ENCODE measurements at places on chromosomes 6 and 20. TPM values are rescaled to one million over a fixed set of nuclear protein-coding genes. Genes with fewer than 3 reads are reported as not detected.

SAMD5 gene
- 0.79 TPM for total RNA-seq

ERMARD gene
- 14.4 TPM for total RNA-seq

PM20D2 gene
- 5.3 TPM for total RNA-seq

SIRPB2 gene
- not detected for total RNA-seq

CABLES2 gene
- total RNA-seq = 15.6 TPM

CAP2 gene
- 47.9 TPM for total RNA-seq

PSMB9 gene
- not detected for total RNA-seq

WFDC10B gene
- not detected for total RNA-seq

VGLL2 gene
- total RNA-seq = not detected

NKAIN4 gene
- not detected for total RNA-seq

MAK gene
- total RNA-seq = 0.18 TPM

GRCh38 chr6:41780551-41781365 is at the start of gene PRICKLE4:
Gene PRICKLE4 (plus strand): TSS chr6:41780782. CDS start chr6:41783474, 2,692 bp downstream.
- DNase-seq = peak; percentile 78

DNA sequence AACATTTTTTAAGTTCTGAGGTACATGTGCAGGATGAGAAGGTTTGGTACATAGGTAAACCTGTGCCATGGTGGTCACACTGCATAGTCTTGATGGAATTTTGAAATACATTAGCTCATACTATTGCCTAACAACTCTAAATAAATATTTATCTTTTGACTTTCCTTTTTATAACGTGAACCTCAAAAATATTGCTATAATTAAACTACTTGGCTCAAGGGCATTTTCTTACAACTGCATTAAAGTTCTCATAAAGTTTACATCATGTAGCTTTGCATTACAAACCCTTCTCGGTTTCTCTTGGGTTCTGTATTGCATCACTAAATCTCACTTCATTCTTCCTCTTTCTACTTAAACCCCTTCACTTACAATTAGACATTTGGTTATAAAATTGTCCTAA is 636.0 kb upstream of the PTCHD4 start:
- no peak for DNase-seq

GRCh38 chr6:16216501-16217155 is 21.8 kb upstream of the GMPR start:
- DNase-seq = no peak

GRCh38 chr6:23228439-23229024 is 659.2 kb downstream of the HDGFL1 start:
- peak; percentile 40 for DNase-seq

- DNase-seq = peak; percentile 94
Measured at GRCh38 chr20:63056236-63057170, 49.7 kb upstream of the BHLHE23 start.

DNA sequence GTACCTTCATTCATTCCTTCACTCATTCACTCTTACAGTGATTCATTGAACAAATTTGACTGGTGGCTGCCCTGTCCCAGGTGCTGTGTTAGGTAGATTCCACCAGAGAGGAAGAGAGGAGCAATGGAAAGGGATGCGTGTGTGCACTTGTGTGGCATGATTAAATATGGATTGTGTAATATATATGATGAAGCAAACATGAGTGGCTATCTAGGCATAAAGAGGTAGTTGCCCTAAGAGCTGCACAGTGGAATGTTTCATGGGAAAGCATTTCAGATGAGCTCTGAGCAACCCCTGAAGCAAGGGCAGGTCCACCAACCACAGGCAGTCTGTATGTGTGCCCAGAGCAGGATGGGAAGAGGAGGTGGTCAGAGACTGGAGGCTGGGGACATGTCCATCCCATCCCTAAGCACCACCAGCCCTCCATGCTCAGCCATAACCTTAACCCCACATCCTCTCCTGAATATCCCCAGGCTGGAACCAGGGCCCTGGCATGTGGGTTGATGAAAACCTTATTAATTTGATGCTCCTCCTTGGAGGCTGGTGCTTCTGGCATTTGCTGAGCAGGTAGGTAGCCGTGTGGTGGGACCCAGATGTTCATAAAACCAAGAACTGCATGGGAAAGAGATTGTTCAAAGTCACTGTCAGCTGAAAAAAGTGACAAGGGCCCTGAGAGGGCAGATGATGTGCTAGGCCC is 226.2 kb downstream of the SYNDIG1 start:
- DNase-seq = peak; percentile 9

- no peak for DNase-seq
Measured at GRCh38 chr6:16651871-16652270, 109.4 kb downstream of the ATXN1 start.

DNA sequence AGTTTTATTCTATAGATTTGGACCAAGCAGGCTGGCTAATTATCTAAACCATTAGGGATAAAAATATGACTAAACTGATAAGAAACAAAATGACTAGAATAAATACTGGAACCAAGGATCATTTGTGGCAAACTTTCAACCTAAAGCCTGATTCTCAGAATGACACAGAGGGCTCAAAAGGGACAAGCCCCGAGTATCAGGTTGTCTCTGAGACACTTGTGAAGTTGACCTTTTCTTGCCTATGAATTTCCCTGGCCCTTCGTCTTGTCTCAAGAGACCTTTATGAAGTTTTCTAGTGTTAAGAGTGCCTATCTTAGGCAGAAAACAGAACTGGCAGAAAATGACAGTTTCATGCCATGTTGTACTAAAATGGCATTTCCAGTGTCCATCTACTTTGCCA is 68.3 kb downstream of the IMPG1 start:
- no peak for DNase-seq

DNA sequence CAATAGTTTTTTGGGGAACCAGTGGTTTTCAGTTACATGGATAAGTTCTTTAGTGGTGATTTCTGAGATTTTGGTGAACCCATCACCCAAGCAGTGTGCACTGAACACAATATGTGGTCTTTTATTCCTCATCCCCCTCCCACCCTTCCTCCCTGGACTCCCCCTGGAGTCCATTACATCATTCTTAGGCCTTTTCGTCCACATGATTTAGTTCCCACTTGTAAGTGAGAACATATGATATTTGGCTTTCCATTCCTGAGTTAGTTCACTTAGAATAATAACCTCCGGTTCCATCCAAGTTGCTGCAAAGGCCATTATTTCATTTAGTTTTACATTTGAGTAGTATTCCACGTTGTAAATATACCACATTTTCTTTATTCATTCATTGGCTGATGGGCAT is 28.3 kb downstream of the RPP40 start:
- no peak for DNase-seq

DNA sequence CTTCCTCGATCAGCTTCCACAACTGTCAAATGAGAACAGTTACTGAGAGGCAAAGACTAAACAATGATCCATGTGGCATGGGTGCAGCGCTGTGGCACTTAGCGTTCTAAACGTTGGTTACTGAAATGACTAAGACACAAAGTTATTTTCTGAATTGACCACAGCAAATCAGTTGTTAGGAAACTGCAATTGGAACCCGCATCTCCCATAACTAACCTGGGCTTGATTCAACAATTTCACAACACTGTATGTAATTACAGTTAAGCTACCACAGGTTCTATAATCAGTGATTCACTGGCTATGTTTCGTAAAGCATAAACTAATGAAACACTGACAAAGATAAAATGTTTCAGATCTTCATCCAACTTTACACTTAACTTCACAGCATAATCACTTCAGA is 12.5 kb downstream of the WDR27 start:
- no peak for DNase-seq

DNA sequence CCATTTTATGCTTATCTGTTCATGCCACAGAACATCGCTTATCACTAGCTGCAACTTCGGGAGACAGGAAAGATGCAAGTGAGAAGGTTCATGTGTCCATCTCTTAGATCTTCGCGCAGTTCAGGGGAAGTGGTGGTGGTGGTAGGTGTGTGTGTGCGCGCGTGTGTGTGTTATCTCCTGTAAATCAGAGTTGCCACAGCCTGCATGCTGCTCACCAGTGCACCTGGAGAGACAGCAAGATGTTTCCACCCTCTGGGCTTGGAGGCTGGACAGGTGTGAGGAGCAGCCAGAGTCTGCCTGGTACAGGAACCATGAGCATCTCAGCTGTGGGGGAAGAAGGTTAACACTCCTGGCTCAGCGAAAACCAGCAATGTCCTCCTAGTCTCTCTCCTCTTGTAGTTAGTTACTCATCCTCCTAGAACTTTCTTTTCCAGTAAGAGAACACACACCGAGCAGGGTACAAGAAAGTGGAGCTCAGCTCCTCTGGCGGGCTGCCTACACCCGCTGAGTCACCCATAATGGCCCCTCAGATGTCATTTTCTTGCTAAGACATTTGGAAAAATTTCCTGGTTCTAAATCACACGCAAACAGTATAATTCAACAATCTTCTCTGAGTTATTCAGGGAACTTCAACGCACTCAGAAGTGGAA is 5.1 kb upstream of the TUBB1 start:
- no peak for DNase-seq

DNA sequence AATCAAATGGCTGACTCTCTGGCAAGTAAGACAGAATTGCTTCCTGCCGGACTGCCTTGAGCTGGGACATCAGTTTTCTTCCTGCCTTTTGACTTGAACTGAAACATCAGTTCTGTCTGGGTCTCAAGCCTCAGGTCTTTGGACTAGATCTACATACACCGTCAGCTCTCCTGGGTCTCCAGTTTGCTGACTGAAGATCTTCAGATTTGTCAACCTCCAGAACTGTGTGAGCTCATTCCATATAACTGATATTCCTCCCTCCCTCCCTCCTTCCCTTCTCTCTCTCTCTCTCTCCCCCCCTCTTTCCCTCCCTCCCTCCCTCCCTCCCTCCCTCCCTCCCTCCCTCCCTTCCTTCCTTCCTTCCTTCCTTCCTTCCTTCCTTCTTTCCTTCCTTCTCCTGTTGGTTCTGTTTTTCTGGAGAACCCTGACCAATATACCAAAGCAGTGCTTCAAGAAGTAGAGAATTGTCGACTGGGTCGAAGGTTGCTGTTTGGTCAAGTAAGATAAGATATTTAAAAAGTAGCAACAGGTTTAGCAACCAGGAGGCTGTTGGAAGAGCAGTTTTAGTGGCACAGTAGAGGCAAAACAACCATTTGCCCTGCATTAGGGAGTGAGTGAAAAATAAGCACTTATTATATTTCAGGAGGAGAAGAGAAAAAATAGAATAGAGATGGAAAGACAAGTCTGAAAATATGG is 33.1 kb upstream of the CMTR1 start:
- no peak for DNase-seq

DNA sequence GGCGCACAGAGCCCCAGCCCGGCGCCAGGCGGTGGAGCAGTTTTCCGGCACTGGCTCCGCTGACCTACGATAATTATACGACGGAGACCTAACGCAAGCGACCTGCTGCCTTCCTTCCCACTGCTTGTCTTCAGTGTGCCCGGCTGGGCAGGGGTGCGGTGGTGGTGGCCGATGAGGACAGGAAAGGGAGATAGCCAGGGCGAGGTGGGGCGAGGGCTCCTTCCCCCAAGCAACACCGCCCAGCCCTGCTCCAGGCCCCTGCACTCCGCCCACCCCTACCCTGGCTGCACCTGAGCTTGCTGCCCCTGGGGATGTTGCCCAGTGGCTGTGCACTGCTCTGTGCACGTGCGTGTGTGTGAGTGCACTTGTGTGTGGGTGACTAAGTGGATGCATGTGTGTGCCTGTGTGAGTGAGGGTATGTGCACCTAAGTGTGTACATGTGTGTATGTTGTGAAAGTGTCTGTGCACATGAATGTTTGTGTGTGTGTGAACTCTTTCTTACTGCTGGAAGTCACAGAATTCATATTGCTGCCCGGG is 42.6 kb upstream of the IRF4 start:
- no peak for DNase-seq

- DNase-seq = no peak
Measured at GRCh38 chr20:62309198-62309944, 6.6 kb downstream of the ADRM1 start.

DNA sequence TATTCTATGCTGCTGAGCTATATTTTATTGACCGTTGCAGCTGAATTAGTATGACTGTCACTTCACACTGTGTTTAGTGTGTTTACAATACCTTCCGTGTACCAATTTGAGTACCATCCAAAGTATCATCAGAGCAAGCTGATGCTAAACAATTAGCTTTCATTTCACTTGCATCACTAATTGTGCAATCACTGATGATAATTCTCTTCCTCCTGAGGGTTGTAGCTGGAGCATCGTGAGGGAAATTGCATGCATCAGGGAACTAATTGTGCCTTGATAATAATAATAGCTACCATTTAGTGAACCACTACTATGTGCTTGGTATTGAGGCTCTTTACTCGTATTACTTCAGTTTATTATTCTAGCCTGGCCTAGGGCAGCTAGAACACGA is 384.8 kb upstream of the SOX4 start:
- DNase-seq = no peak

GRCh38 chr6:147207837-147208754 is 3.9 kb downstream of the STXBP5 start:
- DNase-seq = no peak

- DNase-seq = no peak
Measured at GRCh38 chr6:53399027-53399344, 50.2 kb upstream of the ELOVL5 start.

GRCh38 chr20:46928580-46929132 is 34.0 kb downstream of the EYA2 start:
- DNase-seq = no peak

GRCh38 chr6:135346747-135347146 is 150.8 kb downstream of the AHI1 start:
- no peak for DNase-seq

- DNase-seq = peak; percentile 65
Measured at GRCh38 chr6:169019727-169020491, 233.7 kb downstream of the THBS2 start.

DNA sequence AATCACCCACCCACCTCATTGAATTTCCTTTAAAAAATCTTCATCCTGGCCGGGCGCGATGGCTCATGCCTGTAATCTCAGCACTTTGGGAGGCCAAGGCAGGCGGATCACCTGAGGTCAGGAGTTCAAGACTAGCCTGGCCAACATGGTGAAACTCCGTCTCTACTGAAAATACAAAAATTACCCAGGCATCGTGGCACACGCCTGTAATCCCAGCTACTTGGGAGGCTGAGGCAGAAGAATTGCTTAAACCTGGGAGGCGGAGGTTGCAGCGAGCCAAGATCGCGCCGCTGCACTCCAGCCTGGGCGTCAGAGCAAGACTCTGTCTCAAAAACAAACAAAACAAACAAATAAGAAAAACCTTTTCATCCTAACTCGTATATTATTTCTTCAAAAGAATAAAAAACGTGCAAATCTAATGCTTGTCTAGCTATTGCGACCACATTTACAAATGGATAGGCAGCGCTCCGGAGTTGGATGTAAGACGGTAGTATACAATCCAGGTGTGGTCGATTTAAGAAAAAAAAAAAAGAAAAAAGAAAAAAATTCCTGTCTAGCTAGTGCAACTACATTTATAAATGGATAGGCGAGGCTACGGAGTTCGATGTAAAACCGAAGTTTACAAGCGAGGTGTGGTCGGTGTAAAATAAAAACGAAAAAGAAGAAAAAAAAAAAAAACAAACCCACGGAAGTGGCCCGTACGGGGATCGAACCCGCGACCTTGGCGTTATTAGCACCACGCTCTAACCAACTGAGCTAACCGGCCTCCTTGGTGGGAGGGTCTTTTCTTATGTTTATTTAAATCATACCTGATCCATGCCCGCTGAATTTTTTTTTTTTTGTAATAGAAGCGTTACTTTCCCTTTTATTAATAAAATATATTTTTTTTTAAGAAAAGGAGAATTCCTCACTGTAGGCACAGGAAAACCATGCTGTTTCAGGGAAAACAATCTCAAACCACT is 70.7 kb upstream of the PRSS16 start:
- peak; percentile 71 for DNase-seq

All from endodermal cell (in vitro differentiated cells).